ENCODE measurements at places on chromosomes 13 and 19.
A peak's percentile ranks its signal among the peaks of the same experiment; 100 is the strongest.

- peak; percentile 39 for DNase-seq
These were observed 29.1 kb downstream of the ATP12A start for GRCh38 chr13:24709186-24709913.

GRCh38 chr19:38734426-38735256 lies 9.6 kb downstream of the CAPN12 start:
- DNase-seq: no peak

GRCh38 chr19:38033658-38034491 lies 126.9 kb downstream of the SIPA1L3 start:
- peak; percentile 66 for DNase-seq

DNA sequence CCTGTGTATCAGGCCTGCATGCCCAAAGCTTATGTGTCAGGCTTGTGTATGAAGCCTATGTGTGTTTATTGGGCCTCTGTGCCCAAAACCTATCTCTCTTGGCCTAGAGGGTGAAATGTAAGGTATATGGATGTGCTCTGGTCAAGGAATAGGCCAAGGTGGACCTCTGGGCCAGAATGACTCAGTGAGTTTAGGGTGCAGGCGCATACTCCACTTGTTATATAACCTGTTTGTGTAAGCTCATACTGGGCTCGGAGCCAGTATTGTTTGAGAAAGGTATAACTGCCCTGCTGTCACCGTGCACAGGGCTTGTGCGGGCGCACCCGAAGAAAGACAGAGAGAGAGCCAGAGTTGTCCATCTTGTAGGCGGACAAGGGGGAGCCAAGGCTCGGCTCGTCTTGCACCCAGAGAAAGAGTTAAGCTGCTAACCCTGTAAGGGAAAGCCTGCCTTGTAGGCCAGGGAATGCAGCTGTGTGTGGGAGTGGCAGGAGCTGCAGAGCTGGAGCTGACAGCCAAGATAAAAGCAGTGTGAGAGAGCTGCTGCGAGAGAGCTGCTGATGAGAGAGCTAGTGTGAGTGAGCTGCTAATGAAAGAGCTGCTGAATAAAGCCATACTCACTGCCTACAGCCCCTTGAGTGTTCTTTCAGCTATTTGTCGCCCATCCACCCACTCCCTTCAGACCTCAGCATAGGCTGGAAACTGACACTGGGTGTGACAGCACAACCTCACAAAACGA lies 43.4 kb upstream of the N4BP2L1 start:
- DNase-seq: no peak

GRCh38 chr19:7877249-7877836 lies 3.2 kb upstream of the PRR36 start:
- no peak for DNase-seq

DNA sequence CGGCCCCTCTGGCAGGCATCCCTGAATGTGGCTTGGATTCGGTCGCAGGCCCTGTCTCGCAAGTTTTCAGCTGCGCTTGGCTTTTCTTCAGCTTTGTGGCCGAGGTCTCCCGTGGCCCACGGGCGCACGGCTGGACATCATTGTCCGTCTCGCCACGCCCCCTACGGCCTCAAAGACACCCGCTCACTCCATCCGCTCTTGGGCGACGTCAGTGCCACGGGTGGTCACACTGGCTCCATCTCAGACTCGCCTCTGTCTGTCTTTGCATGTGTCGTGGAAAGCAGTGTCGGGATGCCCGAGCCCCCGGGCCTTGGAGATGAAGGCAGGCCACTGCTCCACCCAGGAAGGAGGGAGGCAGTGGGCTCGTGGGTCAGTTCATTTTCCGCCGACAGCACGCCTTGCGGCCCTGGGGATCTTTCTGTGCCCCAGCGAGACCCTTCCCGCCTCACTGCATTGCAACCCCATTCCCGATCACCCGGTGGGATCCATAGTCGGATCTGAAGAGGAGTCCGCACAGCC lies 51.0 kb downstream of the ZNF146 start:
- DNase-seq: no peak

DNA sequence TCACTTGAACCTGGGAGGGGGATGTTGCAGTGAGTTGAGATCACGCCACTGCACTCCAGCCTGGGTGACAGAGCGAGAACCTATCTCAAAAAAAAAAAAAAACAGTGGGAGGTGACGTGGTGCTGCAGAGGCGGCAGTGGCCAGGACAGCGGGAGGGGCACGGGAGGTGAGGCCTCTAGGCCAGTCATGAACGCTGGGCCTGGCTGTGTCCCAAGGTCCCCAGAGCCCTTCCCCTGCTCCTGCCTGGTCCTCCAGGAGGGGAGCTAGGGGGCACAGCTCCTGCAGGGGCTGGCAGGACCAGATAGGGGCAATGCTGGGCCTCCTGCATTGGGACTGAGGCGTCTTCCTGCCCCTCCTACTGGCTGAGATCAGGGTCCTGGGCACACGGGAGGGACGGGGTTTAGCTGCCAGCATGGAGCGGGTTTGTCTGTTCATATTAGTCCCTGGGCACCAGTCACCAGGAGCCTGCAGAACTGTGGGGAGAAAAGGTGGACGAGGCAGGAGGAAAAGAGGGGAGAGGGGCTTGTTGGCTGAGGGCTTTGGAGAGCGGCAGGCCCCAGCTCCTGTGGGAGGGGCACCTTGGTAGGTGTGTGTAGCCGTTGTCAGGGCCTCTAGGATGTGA lies 4.5 kb downstream of the MAP2K7 start:
- DNase-seq: no peak

DNA sequence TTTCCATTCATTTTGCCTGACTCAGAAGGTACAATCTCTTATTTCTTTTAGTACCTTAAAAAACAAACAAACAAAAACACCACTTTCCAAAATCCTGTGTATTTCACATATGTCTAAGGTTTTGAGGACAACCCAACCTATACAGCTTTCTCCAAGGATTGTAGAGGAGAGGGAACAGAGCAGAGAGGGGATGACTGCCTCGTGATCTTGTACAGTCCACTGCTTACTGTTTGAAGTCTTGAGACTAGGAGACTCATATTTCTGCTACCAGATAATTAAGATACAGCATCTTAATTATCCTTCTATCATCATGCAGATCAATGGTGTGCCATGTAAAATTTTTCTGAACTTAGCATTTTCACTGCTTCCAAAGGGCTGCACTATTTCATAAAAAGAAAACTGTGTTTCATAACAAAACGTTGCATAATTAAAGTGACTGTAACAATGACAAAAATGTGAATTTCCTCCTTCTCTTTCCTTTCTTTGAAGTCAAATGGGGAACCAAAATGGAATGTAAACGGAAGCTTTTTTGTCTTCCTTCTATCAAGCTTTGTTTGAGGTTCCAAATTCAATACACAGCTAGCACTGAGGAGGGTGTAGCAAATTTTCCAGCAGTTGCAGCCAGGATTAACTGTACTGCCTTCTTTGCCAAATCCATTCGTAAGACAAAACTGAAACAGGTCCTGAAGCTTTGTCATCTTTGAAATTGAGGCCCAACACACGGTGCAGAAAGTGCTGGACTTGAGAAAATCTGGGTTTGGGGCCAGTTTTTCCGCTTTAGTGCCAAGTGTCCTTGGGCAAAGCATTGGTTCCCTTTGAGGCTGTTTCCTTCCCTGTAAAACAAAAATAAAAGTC lies 34.9 kb upstream of the RCBTB2 start:
- DNase-seq: no peak

Measured in GM12892 (cell line).